ENCODE measurements at places on chromosomes 12 and 14.

DNA sequence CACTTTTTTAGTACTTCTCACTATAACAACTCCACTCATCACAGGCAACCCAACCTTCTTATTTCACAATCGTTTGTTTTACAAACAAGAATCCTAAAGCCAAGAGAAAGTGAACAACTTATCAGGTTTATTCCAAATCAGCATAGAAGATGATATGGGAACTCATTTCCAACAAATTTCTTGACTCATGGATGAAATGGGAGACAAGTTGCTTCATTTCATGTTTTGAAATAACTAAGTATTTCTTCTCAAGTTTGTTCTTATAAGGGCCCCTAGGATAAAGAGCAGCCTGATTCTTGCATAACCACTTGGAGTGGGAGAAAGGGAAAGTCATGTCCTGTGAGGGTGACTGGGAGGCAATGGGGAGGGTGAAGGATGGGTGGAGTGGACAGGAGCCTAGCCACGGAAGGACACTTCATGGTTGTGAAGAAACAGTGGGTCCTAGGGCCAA lies 168.3 kb downstream of the DUSP6 start:
- DNase-seq, result no peak

GRCh38 chr12:124704619-124705018 lies 137.2 kb upstream of the NCOR2 start:
- no peak for DNase-seq

DNA sequence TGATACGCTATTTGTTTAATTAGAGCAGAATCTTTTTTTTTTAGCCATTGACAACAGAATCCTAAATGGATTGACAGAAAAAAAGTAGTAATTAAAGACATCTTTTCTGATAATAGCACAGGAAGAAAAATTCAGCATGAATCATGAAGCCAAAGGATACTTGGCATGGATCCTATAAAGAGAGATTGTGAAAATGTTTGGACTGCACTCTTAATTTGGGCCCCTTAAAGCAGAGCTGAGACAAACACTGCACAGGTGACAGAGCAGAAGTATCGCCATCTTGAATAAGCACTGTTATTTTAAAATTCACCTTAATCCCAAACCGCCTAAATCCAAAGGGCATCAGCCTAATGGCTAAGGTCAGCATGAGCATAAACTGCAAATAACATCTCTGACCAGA lies 48.8 kb upstream of the SEL1L start:
- DNase-seq, result no peak

DNA sequence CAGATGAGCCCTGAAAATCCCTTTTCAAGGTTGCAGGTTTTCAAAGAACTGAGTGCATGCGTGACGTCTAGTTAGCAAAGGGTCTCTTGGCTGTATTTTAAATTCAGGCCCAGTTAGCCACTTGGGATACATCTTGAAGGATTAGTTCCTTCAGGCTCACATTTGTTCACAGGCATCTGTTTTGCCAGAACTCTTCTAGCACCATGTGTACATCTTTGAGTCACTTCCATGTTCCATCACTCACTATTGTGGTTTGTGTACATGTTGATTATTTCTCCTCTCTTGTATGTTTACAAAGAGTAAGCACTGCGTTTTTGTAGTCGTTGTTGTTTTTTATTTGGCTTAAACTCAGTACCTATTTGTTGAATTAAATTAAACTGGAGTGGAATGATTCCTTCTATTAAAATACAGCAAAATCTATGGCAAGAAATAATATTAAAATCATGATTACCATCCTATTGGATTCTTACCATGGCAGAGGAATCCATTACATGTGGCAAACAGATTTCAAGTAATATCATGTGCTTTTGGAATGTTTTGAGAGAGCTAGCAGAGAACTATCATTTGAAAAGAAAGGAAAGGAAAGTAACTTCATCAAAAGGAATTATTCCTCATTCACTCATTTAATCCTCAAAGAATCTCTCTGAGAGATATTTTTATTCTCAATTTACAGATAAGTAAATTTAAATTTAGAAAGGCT lies 438.9 kb upstream of the FAR2 start:
- no peak for DNase-seq

DNA sequence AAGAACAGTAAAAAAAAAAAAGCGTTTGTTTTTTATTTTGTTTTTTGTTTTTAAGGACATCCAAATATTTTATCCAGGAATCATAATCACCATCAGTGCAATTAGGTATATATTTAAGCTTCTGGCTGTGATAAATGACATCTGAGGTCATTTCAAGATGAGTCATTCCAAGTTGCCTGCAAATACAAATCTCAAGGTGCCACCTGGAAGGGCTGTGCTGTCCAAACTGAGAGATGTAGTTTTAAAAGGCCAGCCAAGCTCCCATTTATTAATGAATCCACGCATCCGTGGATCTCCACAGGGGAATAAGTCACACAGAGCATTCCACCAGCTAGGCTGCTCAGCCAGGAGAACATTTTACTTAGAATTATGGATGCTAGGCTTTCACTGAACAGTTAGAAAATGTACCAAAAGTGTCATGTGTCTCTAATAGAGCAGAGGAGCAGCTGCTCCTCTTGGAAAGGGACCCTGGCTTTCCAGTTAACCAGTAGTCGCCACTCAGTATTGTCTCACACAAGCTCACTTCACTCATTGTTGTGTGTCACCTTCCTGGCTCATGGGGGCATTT lies 1151.4 kb upstream of the TMEM132C start:
- DNase-seq, result no peak

DNA sequence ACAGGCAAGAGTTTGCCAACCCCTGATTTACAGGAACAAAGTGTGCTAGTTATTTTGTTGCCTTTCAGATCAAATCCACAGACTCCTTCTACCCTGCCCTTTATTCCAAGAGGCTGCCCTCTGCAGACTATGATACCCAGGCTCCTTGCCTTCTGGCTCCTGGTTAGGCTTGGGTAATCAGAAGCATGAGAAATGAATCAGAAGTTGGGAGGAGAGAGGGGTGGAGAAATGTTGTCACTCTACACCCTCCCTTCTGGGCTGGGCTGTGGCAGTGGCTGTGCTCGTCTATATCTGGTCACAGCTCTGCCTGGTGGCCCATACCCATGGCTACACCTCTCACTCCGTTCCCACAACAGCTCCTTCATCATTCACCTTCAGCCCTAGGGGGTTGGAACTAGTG lies 204.6 kb upstream of the PLXNC1 start:
- no peak for DNase-seq

DNA sequence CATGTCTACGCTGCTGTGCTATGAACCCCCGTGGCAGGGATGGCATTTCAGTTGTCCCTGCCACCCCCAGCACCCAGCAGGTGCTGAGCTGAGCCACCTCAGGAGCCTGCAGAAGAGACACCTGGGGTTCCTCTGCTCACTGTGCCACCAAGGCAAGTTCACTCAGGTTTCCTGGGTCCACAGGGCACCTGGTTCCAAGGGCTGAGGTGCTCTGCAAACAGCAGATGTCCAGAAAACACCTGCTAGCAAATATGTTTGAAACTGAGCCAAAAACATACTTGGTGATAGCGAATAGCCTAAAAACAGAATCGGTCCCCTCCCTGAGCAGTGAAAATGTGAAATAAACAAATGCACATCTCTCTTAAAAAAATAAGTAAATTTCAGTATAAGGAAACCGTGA lies 35.6 kb upstream of the GPR68 start:
- no peak for DNase-seq

DNA sequence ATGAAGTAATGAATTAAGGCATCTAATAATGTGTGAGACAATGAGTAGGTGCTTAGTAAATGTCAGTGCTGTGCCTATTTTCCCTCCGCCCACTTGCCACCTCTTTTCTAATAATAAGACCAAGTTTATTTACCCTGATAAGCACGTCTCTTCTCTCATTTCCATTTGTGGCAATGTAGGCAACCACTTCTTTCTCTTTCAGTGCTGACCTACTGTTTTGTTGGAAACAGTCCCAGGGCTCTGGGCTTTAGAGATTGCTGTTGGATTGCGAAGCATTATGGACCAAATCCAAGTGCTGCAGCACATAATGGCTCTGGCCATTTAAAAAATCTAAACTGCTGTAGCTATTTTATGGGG lies 141.3 kb upstream of the PLEKHG7 start:
- no peak for DNase-seq

- no peak for DNase-seq
Observed at GRCh38 chr12:119685375-119685774, 17.4 kb downstream of the PRKAB1 start.

- no peak for DNase-seq
Observed at GRCh38 chr12:128783129-128783574, 40.6 kb downstream of the SLC15A4 start.

GRCh38 chr14:54356172-54356571 lies 40.6 kb upstream of the CDKN3 start:
- DNase-seq, result no peak

DNA sequence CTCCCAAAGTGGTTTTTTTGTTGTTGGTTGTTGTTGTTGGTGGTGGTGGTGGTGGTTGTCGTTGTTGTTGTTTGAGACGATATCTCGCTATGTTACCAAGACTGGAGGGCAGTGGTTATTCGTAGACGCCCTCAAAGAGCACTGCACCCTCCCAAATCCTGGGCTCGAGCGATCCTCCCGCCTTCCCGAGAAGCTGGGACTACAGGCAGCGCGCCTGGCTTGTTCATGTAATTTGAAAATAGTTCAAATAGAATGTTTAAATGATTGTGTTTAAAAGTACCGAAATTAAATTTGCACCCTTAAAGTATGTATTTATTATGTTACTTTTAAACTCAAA lies 439 bp upstream of the ANAPC5 start:
- DNase-seq, result no peak

- DNase-seq, result no peak
Observed at GRCh38 chr14:99644723-99645544, at the start of gene HHIPL1. Gene HHIPL1, plus strand, starts transcription at chr14:99645129. Its CDS starts 79 bp downstream, at chr14:99645208.

- DNase-seq, result no peak
Observed at GRCh38 chr12:124790650-124791400, 72.8 kb downstream of the SCARB1 start.

All from SK-N-DZ (cell line).